ENCODE measurements at places on chromosomes 5 and 9.

GRCh38 chr9:120353506-120353905 is 226.5 kb downstream of the CDK5RAP2 start:
- DNase-seq, result no peak

- DNase-seq, result no peak
Measured at GRCh38 chr5:133947431-133947841, 21.0 kb downstream of the C5orf15 start.

GRCh38 chr9:83622433-83622938 is 457 bp upstream of the IDNK start:
- DNase-seq, result no peak

GRCh38 chr5:91038180-91038808 is 344.8 kb downstream of the ARRDC3 start:
- DNase-seq, result no peak

DNA sequence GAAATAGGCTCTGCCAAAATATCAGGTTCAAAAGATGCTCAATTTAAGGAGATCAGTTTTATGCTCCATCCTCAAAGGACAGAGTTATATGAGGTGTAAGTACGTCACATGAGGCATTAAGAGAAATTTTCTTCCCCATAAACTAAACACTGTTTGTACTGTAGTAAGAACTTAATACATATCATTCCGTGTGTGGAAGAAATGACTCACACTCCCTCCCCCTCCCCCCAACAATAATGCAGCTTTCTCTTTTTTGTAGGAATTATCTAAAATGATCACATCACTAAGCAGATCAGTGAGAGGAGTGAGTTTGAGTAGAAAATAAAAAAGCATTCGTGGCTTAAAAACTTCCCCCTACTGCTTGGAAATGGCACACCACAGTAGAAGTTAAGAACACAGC is 2.2 kb downstream of the CDH12 start:
- DNase-seq, result no peak

DNA sequence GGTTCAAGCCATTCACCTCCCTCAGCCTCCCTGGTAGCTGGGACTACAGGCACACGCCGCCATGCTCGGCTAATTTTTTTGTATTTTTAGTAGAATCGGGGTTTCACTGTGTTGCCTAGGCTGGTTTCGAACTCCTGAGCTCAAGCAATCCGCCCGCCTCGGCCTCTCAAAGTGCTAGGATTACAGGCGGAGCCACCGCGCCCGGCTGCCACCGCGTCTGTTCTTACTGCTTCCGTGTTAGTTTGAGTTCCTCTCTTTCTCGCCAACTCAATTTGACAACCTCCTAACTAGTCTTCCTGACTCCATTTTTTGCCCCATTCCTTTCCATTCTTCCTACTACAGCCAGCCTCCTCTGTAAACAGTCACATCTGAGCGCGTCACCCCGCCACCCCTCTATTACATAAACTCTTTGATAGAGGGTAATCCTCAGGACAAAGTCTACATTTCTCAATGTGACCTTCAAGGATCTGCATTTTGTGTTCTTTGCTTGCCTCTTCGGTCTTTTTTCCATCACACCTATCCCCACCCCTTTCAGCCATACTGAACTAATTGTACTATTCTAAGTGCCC is 88.6 kb upstream of the IL6ST start:
- DNase-seq, result no peak

DNA sequence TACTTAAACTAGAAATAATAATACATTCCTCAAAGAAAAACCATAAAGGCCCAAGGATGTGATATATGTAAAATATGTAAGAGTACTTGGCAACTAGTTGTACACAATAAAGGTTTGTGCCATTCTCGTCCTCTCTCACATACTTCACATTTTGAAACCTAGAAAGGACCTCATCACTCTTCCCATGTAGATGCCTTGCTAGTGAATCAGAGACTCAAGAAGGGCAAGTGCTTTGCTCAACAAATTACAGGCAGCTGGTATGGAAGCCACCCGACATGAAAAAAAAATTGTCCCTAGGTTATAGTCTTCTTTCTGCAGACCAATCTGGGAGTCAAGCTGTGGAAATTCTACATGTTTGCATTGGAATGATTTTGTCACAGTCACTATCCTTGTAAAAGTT is 31.7 kb downstream of the ADRB2 start:
- peak; percentile 66 for DNase-seq

- DNase-seq, result no peak
Measured at GRCh38 chr9:8332871-8333270, 533.3 kb upstream of the DMAC1 start.

- DNase-seq, result no peak
Measured at GRCh38 chr5:159345336-159345735, 15.0 kb upstream of the IL12B start.

GRCh38 chr5:83608122-83608521 is 112.5 kb downstream of the HAPLN1 start:
- no peak for DNase-seq

- DNase-seq, result no peak
Measured at GRCh38 chr5:123960526-123960925, 448.5 kb downstream of the CSNK1G3 start.

GRCh38 chr5:147704544-147704943 is 78.0 kb downstream of the JAKMIP2 start:
- no peak for DNase-seq

DNA sequence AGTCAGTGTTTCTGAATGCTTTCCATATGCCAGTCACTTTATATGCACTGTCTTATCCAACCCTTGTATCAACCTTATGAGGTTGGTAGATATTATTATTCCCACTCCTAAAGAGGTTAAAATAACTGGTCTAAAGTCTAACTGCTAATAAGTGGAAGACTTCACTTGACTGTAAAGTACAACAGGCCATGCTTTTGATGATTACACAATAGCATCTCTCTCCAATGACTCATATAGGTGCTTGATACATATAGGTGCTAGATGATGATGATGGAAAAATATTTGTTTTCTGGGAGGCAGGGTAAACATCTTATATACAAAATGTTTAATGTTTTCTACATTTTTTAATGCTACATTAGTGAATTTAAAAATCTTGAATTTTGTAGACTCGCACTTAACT is 75.9 kb upstream of the NR3C1 start:
- DNase-seq, result no peak

- peak; percentile 83 for DNase-seq
Measured at GRCh38 chr9:130138791-130139190, 33.4 kb upstream of the NCS1 start.

DNA sequence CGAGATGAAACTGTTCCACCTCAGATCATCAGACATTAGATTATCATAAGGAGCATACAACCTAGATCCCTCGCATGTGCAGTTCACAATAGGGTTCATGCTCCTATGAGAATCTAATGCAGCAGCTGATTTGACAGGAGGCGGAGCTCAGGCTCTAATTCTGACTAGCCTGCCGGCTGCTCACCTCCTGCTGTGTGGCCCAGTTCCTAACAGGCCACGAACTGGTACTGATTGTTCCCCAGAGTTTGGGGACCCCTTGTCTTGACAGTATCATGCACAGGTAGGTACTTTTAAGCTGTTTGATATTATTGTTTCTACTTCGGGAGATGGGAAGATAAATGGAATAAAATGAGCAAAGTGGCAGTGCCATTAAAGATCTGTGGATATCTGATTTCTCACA is 66.9 kb downstream of the ZCCHC7 start:
- DNase-seq, result no peak

- no peak for DNase-seq
Measured at GRCh38 chr5:67897980-67898379, 317.6 kb upstream of the PIK3R1 start.

DNA sequence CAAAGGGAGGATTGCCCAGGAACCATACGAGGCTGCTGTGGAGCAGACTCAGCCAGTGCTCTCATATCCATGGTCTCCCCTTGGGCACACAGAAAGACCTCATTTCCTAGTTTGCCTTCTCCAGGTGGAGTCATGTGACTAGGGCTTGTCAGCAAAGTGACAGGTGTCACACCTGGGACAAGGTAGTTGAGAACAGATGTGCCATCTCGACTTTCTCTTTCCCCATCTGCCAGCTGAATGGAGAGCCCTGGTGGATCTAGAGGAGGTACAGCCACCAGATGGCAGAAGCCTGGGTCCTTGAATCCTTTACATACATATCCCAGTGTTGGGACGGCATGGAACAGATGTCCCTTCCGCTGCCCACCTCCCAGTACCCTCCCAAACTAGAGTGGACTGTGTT is 42.9 kb upstream of the ALDOB start:
- DNase-seq, result no peak

GRCh38 chr9:121528642-121529041 is 29.0 kb upstream of the GGTA1 start:
- no peak for DNase-seq

DNA sequence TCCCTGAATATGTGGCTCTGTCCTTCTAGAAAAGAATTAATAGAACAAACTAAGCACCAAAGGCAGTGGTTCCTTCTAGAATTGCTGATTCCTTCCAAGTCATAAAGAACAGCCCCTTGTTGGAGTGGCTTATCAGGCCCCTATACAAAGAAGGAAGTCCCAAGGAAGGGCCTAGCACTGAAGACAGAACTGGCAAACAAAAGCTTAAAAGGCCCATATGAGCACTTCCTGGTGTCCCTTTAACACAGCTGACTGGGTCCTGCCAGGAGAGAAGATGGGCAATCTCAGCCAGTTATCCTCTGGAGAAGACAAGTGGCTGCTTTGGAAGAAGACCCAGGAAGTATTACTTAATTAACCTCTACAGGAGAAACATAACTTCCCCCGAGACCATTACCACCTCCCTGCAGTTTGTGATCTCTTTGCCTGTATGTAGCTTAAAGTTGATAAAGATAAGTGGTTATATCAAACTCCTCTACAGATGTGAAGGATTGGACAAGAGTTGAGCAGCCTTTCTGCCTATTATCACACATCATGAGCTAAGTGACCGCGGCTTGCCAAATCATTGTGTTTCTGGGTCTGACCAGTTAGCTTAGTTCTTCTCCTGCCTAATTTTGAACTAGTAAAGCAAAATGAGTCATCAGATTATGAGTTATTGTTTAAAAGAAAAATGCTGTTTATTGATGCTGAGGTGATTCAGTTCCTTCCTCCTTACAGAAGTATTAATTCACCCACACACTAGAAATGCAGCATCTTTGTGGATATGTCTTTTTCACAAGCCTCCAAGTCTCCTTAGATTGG is 13.3 kb upstream of the STING1 start:
- no peak for DNase-seq

DNA sequence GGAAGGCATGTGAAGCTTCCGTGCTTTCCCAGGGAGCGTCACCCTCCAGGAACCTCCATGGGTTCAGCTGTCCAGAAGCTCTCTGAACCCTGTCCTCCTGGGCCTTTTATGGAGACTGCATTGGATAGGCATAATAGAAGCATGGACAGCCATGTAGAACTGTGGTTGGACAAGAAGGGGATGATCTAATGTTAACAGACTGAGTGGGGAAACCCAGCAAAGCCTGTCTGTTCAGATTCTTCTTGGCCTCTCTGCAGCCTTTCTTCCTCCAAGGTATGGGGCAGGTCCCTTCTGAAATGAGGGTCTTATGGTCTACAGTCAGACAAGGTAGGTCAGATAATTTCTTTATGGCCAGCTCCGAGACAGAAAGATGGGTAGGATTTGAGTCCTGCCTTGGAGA is 59.1 kb upstream of the CTNNA1 start:
- no peak for DNase-seq

DNA sequence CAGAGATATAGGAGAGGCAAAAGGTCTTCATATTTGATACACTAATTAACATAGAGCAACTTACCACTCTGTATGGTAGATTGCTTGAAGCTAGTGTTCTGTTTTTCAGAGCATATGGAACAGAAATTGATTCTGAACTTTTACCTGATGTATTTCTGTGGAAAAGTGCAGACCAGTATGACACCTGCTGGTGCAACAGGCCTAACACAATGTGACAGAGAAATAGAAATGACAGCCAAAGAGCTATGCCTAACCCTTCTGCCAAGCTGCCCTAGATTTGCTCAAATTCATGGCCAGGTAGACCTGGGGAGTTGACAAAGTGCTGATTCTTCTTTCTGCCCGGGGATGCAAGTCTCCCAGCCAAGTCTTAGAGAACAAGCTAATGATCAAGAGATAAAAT is 65.4 kb upstream of the RNF180 start:
- DNase-seq, result no peak

DNA sequence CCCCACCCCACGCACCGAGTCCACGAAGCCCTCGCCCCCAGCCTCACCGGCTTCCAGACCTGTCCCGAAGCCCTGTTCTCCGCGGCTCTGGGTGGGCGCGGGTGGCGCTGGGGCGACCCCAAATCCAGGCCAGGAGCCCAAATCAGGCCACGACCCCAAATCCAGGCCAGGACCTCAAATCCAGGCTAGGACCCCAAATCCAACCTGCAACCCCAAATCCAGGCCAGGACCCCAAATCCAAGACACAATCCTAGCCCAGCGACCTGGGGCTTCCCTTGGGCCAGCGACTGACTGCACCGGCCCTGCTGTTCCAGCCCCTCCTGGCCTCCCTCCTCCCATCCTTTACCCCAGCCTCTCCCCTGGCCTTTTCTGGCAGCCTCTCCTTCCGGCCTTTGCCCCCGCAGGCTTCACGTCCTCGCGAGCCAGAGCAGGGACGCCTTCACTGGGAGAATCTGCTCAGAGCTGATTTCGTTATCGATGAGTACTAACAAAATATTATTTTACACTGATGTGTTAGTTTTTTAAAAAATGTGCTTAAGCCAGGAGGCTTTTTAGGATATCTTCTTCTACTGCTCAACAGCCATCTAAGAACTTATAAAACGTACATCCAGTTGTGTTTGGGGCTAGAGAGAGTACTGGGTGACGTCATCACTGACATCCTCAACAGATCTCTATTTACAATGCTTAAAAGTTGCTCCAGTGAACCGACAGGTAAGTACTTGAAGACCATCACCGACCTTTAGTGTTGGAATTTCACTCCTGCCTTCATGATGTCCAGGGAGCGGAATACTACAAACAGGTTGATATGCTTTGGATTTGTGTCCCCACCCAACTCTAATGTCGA is 34.7 kb downstream of the TRIP13 start:
- no peak for DNase-seq

DNA sequence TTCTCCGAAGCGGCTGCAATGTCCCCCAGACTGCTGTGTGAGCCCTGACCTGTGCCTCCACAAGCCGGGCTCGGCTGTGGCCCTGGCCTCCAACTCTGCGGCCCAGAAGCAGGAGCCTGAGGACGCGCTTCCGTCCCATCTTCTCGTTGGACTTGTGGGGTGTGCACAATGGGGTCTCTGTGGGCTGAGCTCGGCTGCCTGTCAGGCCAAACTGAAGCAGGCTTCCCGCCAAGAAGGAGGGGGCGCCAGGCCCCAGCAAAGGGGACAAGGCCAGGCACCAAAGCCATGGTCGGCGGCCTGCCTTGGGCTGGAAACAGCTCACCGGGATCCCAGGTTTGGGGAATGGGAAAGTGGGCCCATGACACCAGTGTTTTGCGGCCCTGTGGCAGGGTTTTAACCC is 4.1 kb downstream of the NOTCH1 start:
- DNase-seq, result no peak

- no peak for DNase-seq
Measured at GRCh38 chr5:38803246-38803645, 42.6 kb upstream of the OSMR start.

DNA sequence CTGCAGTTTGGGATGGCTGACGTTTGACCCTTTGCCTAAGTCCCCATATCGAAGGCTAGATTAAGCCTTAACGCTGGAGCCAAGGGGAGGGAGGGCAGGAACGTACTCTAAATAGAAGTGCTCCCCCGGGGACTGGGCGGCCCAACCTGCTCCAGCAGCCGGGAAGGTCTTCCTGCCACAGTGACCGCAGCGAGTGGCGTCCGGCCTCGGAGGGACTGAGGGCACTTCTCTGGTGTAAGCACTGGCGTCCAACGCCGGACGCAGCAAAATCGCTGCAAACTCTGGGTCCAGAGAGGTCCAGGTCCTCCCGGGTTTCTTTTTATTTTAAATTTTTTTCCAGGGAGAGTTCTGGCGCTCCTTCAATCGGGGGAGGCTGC is 505 bp upstream of the ACER2 start:
- no peak for DNase-seq
